Stimulated activated CD8-positive, alpha-beta memory T cell treated with anti-CD3 and anti-CD28 coated beads, Interleukin-4, amount 100 ng/mL, for 1 hour (primary cell): ENCODE measurements at places on chromosomes 4 and X.

DNA sequence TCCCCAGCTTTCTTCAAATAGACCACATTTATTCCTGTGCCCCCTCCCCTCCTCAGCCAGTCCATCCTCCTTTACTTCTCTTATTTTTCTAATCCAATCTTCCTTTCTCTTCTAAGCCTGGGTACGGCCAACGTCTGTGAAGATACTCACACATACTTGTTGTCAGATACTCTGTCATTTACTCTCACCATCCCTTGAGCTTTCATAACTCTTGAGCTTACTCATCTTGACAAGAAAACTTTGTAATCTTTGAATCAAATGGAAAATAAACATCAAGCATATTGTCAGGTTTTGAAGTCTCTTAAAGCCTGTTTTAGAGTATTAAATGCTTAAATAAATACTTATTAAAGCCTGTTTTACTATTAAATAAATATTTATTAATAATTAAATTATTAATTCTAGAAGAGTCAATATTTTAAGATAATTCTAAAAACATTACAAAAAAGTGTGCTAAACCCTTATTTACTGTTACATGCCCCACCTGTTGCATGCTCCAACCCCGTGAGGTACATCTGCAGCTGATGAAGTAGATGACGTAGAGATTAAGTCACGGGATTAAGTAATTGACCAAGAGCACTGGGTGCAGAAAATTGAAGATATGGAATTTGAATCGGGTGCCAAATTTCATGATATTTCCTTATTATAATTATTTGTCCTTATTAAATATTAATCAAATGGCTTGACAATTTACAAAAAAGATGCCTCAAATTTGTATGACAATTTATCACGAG lies 1.5 kb upstream of the TRIML2 start:
- DNase-seq: no peak

- no peak for DNase-seq
Measured at GRCh38 chr4:119623025-119623424, 5.6 kb downstream of the PDE5A start.

DNA sequence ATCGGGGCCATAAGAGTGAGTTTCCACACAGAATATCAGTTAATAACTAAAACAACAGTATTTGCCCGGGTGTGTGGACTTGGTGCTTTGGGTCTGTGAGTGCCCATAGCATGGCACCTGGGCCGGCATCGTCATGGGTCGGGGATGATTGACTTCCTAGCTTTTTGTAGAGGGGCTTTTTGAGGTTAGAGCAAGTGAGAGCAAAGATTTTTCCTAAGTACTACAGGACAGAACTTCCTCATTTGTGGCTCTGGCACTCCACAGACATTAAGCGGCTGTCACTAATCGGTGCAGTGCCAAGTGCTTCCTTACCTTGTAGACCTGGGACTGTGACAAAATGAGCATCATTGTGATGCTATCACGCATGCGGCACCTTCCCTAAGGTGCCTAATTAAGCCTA lies 81.0 kb downstream of the SHROOM2 start:
- no peak for DNase-seq

- DNase-seq: no peak
Measured at GRCh38 chr4:165175879-165176278, 31.5 kb upstream of the KLHL2 start.

GRCh38 chrX:148609515-148610327 lies 109.3 kb downstream of the AFF2 start:
- DNase-seq: no peak

DNA sequence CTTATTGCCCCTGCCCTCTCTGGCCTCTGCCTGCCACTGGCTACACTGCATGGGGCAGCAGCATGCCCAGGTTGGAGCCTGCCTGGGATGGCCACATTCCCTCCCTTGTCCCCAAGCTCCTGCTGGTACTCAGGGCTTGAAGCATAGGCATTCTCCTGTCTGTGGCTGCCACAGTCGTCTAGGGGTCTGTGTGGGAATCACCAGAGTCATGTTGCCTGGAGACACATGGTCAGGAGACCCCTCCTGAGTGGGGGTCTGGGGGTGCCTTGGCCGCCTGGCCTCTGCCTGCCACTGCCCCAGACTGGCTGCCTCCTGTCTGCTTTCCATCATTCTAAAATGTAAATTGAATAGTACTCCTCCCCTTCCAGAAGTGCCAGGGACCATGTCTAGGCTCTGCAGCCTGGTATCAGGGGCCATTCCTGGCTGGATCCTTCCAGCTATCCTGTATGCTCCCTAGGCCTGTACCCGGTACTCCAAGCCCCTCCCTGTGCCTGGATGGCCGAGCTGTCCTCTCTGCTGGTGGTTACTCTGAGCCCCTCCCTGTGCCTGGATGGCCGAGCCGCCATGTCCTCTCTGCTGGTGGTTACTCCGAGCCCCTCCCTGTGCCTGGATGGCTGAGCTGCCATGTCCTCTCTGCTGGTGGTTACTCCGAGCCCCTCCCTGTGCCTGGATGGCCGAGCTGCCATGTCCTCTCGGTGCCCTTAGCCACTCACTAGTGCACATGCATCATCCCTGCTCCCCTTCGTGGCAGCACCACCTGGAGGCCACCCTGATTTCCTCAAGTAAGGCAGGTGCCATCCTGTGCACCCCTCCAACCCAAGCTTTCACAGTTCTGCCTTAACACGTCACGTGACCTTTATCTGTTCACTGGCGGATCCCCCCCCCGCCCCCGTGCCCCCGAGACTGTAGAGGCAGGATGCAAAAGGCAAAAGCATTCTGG lies 5.5 kb upstream of the NKX1-1 start:
- DNase-seq: no peak
